ENCODE measurements at places on chromosomes 11 and 22. TPM values are rescaled to one million over a fixed set of nuclear protein-coding genes. Genes with fewer than 3 reads are reported as not detected.

GRCh38 chr11:65639623-65640482, 2.0 kb downstream of the SIPA1 start:
- H3K36me3 ChIP-seq = peaks cover 46% of the 10 kb centered on the region
- peak overlapping the region; percentile 87 for H3K4me3 ChIP-seq
- peaks cover 53% of the 10 kb centered on the region for H3K4me1 ChIP-seq
- no peaks in the 10 kb centered on the region for H3K27me3 ChIP-seq

GRCh38 chr11:2127482-2128129, 11.6 kb downstream of the IGF2 start:
- no peak overlapping the region for H3K27ac ChIP-seq
- H3K27me3 ChIP-seq = no peaks in the 10 kb centered on the region
- no peak overlapping the region for H3K4me3 ChIP-seq
- H3K4me1 ChIP-seq = no peaks in the 10 kb centered on the region
- no peak for DNase-seq

Gene POTEH
- not detected for total RNA-seq

DNA sequence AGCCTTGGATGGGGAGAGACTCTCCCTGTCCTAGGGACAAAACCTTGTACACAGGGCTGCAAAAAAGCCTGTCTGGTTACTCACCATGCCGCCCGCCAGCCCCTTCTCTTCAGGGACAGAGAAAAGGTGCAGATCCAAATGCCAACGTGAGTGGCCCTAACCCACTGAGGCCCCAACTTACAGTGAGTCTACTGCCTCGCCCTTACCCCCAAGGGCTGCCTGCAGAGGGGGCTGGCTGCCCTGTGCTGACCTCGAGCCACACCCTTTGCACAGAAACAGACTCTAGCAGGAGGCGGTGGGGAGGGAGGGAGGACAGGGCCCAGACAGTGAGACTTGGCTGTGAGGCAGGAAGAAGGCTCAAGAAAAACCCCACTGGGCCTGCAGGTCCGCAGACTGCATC, 13.6 kb upstream of the CHST1 start:
- H3K36me3 ChIP-seq = no peaks in the 10 kb centered on the region
- no peaks in the 10 kb centered on the region for H3K4me1 ChIP-seq
- H3K4me3 ChIP-seq = no peak overlapping the region
- DNase-seq = no peak
- no peak overlapping the region for H3K27ac ChIP-seq

Gene PDHX
- total RNA-seq = 122 TPM

DNA sequence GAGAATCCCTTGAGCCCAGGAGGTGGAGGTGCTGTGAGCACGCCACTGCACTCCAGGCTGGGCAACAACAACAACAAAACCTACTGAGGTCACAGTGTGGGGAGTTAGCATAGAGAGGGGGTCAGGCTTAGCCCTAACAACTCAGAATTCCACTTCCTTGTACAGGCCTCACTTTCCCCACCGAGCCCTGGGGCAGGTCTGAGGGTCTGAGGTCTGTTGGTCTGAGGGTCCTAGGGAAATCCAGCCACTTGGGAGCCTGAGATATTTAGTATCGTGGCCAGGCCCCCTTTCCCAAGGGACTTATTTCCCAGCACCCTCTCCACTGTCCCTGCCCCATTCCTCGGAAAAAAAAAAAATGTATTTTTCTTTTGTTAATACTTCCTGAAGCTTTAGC, 34.8 kb upstream of the HORMAD2 start:
- H3K27ac ChIP-seq = no peak overlapping the region
- H3K4me3 ChIP-seq = no peak overlapping the region
- no peaks in the 10 kb centered on the region for H3K27me3 ChIP-seq

Gene KRTAP5-7
- total RNA-seq = not detected
